ENCODE measurements at places on chromosomes 1 and 21.

DNA sequence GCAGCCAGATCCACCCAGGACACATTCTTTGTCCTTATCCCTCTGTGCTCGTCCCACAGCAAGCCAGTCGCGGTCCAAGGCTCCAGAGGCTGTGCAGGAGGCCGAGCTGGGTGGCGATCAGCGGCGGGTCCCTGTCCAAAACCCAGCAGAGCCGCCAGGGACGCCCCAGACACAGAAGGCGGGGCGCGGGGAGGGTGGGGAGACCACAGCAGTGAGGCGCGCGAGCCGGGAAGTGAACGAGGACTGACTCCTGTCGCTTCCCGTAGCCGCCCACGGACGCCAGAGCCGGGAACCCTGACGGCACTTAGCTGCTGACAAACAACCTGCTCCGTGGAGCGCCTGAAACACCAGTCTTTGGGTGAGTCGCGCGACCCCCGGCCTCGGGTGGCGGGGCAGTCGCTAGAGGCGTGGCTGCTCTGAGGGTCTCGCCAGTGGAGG, at the start of gene LGALS8:
TSS of gene LGALS8 (plus strand) at position 279 of the 438 bp plus-strand sequence. CDS start 2,089 bp downstream, outside the sequence.
- DNase-seq: peak; percentile 94

GRCh38 chr1:62438163-62438562, 1.3 kb downstream of the USP1 start:
- peak; percentile 39 for DNase-seq

GRCh38 chr1:218476385-218476784, 131.2 kb downstream of the TGFB2 start:
- DNase-seq: peak; percentile 88

DNA sequence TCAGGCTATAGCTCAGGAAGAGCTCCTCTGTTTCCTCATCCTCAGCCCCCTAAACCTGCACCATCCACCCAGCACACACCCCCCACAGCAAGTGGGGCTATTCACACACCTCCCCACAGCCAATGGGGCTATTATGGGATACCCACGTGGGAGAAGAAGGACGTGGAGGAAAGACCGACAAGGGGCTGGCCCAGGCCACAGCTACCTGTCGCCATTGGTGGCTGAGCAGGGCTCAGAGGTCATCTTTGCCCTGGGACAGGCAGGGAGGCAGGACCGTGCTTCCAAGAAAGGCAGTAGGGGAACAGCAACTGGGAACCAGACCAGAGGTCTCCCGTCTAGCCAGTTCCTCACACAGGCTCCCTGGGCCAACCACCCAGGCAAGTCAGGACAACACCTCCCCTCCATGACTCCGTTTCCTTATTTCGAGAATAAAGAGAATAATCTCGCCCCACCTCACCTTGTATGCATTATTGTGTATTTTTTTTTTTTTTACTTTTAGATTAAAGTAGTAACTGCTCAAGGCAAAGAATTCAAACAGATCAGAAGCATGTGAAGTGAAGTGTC, 92.3 kb upstream of the TARDBP start:
- no peak for DNase-seq

DNA sequence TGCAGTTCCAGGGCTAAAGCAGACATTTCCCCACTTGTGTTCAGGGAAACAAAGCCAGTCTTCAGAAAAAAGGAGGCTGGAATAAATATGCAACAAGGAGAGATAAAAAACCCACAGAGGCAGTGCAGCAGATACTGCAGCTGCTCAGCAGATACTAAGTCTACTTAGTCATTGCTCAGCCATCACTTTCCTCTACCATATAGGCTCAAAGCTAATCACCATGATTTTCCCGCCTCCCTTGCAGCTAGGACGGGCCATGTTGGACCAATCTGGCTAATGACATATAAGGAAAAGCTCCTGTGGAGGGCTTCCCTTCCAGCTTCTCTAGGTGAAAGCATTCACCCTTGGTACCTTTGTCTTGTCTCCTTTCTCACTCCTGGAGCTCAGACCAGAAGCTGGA, 10.0 kb upstream of the EFHD2 start:
- DNase-seq: no peak

- DNase-seq: no peak
Observed at GRCh38 chr1:196401891-196402290, 206.3 kb downstream of the KCNT2 start.

- no peak for DNase-seq
Observed at GRCh38 chr1:208179263-208179816, 64.8 kb downstream of the PLXNA2 start.

DNA sequence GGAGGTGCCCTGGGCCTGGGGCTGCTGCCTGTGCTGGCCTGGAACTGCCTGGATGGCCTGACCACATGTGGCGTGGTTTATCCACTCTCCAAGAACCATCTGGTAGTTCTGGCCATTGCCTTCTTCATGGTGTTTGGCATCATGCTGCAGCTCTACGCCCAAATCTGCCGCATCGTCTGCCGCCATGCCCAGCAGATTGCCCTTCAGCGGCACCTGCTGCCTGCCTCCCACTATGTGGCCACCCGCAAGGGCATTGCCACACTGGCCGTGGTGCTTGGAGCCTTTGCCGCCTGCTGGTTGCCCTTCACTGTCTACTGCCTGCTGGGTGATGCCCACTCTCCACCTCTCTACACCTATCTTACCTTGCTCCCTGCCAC, 1.8 kb downstream of the GPR3 start:
- DNase-seq: no peak
